Esophagus (tissue), 2 donors: ENCODE measurements at places on chromosomes 1 and 21. TPM values are rescaled to one million over a fixed set of nuclear protein-coding genes. Genes with fewer than 3 reads are reported as not detected.

Gene MATN1
- 0.02 TPM for polyA plus RNA-seq

Gene MAP3K7CL
- 4.0 TPM for polyA plus RNA-seq

Gene COG2
- polyA plus RNA-seq = 8.1 TPM

Gene PRUNE1
- polyA plus RNA-seq = 10.1 TPM

Gene PAQR7
- 14.3 TPM for polyA plus RNA-seq
